Urothelium cell line (cell line): ENCODE measurements at places on chromosomes 7 and 10.

DNA sequence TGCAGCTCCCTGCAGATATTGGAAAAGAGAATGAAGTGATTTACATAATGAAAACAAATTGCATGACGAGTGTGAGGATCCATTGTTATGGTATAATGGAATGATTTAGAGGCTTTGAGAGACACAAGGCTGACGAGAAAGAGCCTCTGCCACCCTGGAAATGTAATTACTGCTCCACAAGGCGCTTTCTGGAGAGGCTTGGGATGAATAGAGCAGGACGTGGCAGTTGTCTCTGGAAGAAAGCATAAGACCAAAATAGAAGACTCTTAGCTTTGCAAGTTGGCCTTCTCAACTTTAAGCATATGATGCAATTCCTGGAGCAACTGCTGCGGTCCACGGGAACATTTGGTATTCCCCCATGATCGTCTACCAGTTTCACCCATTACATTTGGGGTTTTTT is 181.9 kb upstream of the TCF7L2 start:
- DNase-seq = no peak

GRCh38 chr10:116849248-116850057 is at the start of gene ENO4:
Gene ENO4 (plus strand): TSS chr10:116849499. CDS start chr10:116849567, 68 bp downstream.
- DNase-seq = peak; percentile 89

DNA sequence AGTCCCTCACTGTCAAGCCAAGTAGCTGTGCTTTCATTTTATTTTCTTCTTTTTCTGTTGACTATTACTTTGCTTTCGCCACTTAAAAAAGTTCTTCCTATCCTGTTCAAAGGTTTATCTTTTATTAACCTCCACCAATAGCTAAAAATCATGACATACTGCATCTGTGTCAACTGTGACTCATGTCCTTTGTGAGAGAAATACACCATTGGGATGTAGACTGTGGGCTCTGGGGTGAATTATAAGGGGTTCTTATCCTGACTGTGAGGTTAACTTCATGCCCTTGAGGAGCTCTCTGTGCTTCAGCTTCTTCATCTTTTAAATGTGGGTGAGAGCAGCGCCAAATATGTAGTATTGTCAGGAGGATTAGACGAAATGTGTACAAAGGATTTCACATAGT is 71.9 kb upstream of the ANKRD30A start:
- DNase-seq = no peak

GRCh38 chr7:6618621-6619020 is 3.2 kb downstream of the ZNF853 start:
- no peak for DNase-seq

GRCh38 chr7:133234961-133235875 is 17.7 kb upstream of the EXOC4 start:
- DNase-seq = no peak

GRCh38 chr7:16668049-16668858 is 22.3 kb downstream of the BZW2 start:
- peak; percentile 72 for DNase-seq

GRCh38 chr7:100543586-100543985 is 4.6 kb downstream of the AGFG2 start:
- no peak for DNase-seq
